ENCODE measurements at places on chromosomes 6 and 20. TPM values are rescaled to one million over a fixed set of nuclear protein-coding genes. Genes with fewer than 3 reads are reported as not detected.

- DNase-seq: no peak
Observed at GRCh38 chr6:159440349-159440748, 252.7 kb downstream of the SOD2 start.

DNA sequence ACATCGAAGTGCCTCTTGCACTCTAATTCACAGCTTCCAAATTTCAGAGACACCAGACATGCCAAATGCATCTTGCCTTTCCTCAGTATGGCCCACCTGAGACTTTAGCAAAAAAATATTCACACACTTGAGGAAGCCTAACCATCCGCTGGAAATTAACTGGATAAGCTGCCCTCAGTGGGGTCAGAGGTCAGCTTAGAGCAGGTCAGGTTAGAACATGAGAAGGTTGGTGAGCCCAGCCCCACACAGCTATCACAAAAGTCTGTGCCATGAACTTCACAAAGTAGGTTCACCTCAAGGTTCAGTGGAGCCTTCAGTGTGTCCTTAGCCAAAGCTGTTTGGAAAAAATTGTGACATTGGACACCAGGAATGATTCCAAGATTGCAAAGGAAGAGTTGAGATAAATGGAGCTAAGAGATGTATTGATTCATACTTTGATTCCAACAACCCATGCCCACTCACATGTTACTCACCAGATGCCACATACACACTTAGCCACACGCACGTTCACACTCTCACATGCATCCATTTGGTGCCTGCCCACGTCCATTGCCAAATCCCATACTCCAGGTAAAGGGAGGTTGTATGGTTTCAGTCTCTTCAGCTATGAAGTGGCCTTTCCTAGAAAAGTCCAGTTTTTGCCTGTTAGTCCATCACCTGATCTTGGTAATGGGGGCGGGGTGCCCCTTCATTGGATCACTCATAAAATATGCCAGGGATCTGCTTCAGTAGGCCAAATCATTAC, 11.1 kb downstream of the BAK1 start:
- DNase-seq: no peak

The FERMT1 gene
- 8.4 TPM for total RNA-seq

The SIRPB1 gene
- total RNA-seq: 0.96 TPM

The HELZ2 gene
- total RNA-seq: 19.3 TPM

The CAP2 gene
- total RNA-seq: 15.5 TPM

DNA sequence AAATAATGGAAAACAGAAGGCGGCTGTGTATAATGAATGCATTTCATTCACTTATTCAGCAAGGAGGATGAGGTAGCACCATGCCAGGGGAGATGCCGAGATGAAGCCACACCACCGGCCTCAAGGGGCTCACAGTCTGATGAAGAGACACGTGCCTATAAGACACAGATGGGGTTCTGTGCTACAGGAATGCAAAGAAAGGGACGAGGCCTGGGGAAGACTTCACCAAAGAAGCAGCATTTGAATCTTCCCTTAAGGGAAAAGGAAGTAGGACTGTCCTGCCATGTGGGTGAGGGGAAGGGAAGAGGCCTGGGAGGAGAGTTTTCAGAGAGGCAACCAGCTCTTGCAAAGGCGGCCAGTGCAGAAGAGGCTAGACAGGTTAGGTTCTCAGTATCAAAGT, 98.9 kb downstream of the PSMG4 start:
- no peak for DNase-seq

The LBP gene
- not detected for total RNA-seq

The FAM209B gene
- not detected for total RNA-seq

- no peak for DNase-seq
Observed at GRCh38 chr6:158143700-158144099, 24.4 kb downstream of the SERAC1 start.

DNA sequence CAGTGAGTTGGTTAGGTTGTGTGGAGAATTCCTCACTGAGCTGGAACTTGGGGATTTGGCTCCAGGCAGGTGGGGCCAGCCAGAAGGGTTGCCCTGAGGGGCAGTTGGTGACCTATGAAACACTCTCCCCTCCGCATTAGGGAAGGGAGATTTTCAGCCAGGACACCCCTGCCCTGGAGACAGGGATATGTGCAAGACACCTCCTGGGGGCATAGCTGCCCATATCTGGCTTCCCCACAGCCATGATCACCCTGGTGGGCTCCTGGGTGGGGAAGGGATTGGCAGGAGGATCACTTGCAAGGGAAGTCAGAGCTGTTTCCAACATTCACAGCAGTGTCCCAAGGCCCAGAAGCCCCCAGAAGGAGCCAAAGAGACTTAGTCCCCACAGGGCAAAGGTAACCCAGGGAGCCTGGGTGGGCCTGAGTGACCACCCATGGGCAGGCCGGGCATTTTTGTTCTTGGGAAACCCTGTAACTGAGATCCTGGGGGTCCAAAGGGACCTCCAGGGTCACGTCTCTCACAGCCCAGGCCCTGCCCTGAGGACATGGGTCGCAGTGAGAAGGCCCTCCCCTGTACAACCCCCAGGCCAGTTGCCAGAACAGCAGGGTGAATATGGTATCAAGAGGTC, 145.8 kb downstream of the MRPL14 start:
- DNase-seq: no peak

- DNase-seq: no peak
Observed at GRCh38 chr6:135522965-135523692, 25.6 kb upstream of the AHI1 start.

DNA sequence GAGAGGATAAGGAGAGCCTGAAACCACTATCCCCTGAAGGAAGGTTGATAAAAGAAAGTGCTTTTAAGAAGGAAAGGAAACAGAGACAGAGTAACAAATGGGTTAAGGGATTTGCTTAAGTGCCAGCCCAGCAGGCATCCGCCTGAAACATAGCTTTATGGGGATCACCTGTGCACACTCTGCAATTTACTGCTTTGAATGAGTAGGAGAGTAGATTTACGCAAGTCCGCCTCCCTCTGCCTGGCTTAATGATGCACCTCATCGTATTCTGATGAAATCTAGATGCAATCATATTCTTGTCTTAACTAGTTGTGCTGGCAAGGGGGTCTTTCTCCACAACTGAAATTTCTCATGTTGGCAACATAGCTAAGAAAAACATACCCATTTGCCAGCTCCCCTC, 101.1 kb upstream of the ID4 start:
- DNase-seq: no peak

The MEP1A gene
- 4.1 TPM for total RNA-seq

DNA sequence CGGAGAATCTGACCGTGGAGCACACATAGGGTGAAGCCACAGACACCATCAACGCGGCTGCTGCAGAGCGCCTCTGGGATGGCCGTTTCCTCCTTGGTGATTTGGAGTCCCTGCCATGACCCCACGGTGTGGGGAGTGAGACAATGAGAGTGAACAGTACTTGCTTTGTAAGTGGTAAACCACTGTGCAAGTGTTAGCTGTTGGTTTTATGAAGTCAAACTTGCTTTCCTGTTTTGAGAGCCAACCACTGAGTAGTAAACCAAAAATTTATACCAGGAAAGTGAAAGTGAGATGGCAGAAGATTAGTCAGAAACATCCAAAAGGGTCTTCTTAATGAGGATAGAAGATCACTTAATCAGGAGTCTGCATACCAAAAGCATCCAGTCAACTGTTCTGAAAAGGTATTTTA, 160.7 kb downstream of the FOXC1 start:
- DNase-seq: no peak

The GGTLC1 gene
- total RNA-seq: not detected

- no peak for DNase-seq
Observed at GRCh38 chr20:32297439-32297838, 20.0 kb downstream of the KIF3B start.

- no peak for DNase-seq
Observed at GRCh38 chr20:61819921-61820825, 245.5 kb downstream of the TAF4 start.

- no peak for DNase-seq
Observed at GRCh38 chr6:101150226-101150625, 243.3 kb upstream of the GRIK2 start.

DNA sequence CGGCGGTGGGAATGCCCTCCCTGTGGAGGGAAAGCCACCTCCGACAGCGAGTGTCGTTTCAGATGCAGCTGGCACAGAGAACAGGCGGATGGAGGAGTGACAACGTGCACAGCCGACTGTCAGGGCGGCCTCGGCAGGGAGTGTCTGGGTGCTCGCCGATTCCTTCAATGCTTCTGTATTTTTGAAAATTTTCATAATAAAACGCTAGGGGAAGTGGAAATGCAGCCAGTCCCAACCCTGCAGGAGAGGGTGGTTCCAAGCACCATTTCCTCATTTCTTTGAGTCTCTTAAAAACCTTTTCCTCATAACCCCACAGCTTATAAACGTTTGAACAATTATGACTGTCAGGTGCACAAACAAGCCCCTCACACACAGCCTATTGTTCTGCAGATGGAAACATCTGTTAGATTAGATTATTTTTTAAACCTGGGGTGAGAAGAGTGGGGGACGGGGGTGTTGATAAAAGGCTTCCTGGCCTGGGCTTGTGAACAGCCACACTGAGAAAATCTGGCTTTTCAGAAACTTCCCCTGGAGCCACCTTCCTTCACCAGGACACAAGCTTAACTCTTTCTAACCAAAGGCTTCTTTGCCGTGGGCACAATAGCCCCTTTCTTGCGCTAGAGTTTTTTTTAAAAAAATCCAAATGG, 228.9 kb downstream of the ANKRD60 start:
- DNase-seq: no peak

DNA sequence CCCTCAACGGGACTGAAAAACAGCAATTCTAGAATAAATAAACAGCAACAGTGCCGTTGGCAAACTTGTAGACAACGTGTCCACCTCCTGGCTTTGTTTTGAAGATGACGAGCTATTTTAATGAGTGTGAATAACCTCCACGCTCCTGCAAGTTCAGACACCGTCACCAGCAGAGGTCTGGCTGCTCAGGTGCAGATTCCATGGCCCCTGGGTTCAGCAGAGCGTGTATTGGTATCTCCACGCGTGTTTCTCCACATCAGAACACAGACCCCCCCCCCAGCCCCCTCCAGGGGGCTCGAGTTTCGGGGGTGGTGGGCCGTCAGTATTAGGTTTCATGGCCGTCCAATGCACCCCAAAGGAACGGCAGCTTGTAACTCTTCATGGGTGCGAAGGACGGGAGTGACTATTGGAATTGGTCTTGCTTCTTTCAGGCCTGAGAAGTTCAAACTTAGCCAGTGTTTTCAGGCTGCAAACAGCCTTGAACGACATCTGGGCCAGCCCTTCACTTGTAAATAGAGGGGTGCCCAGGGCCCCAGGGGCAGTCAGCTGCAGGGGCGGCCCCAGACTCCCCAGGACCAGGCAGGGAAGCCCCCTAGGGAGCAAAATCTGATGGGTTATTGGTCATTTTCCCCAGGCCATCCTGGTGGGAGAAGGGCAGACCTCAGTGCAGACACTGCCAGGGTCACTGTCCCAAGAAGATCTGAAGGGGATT, 308.6 kb downstream of the TAF4 start:
- no peak for DNase-seq

- DNase-seq: no peak
Observed at GRCh38 chr6:167350275-167350696, 25.4 kb downstream of the TTLL2 start.

GRCh38 chr6:7171119-7171518, 63.4 kb downstream of the RREB1 start:
- DNase-seq: no peak

DNA sequence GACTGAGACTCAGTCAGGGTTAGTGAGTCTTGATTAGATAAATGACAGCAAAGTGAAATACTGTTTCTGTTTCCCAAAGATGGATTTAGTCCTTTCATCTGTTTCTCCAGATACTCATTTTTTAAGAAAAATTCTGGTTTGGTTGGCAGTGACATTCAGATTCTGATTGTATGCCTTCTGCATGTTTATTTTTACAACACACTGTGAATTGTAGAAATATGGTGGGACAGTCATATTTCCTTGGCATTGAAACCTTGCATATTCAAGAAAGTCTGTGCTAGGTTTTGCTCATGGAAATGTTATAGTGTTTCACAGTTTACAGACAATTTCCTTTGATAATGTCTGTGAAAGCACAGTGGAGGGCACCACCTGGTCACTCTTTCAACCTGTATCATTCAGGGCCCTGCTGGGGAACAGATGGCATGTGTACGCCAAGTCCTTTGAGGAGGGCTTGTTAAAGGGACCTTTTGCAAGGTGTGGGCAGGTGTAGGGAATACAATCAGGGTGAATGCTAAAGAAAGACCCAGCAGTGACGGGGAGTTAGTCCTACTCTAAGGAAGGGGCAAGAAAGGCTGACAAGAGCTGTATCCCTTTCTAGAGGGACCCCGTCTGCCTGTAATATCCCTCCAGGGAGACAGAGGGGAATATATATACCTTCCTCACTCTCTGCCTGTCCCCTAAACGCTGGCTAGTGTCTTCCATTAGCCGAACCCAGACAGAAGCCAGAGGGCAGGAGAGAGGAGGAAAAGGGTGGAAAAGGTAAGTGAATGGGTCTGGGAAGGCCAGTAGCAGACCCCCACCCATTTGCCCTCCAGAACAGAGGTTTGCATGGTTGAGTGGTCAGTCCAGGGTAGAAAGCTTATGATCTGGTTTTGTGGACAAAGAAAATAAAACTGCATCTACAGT, 10.2 kb downstream of the PLCB4 start:
- no peak for DNase-seq

- DNase-seq: no peak
Observed at GRCh38 chr20:21225215-21225947, 77.8 kb upstream of the XRN2 start.

- no peak for DNase-seq
Observed at GRCh38 chr6:129920103-129920798, 59.1 kb upstream of the TMEM244 start.

The AKAP12 gene
- total RNA-seq: 10.6 TPM

DNA sequence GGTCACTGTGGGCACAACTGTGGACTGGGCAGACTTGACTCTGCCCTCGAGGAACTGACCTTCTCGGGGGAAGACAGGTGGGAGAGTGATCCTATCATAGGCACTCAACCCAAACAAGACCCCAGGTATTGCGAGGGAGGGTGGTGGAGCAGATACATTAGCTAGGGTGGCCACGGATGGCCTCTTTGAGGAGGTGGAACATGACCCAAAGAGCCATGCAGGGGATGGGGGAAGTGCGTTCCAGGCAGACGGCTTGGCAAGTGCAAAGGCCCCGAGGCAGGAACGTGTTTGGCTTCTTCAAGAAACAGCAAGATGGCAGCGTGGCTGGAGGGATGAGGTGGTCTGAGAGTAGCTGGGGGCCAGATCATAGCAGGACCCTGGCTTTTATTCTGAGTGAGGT, 167.6 kb downstream of the NFATC2 start:
- DNase-seq: no peak

DNA sequence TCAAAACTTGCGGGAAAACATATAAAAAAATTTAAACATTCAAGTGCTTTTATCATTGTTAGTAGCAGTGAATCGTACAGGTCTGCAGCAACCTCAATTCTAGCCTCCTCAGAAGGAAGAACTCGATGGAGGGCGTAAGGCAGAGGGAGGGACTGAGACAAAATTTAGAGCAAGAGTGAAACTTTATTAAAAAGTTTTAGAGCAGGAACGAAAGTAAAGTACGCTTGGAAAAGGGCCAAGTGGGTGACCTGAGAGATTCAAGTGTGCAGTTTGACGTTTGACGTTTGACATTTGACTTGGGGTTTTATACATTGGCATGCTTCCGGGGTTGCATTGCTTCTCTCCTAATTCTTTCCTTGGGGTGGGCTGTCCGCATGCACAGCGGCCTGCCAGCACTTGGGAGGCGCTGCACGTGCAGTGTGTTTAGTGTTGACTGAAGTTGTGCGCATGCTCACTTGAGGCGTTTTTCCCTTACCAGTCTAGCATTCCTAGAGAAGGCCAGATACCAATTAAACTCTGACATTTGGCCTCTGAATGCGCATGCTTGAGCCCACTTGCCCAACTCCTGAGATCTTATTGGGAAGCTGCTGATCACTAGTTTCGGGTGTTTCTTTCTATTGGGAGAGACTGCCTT, 82.6 kb downstream of the TBX18 start:
- DNase-seq: no peak

Measured in progenitor cell of endocrine pancreas (in vitro differentiated cells).